ENCODE measurements at places on chromosomes 5 and 9. TPM values are rescaled to one million over a fixed set of nuclear protein-coding genes. Genes with fewer than 3 reads are reported as not detected.
A peak's percentile ranks its signal among the peaks of the same experiment; 100 is the strongest.

DNA sequence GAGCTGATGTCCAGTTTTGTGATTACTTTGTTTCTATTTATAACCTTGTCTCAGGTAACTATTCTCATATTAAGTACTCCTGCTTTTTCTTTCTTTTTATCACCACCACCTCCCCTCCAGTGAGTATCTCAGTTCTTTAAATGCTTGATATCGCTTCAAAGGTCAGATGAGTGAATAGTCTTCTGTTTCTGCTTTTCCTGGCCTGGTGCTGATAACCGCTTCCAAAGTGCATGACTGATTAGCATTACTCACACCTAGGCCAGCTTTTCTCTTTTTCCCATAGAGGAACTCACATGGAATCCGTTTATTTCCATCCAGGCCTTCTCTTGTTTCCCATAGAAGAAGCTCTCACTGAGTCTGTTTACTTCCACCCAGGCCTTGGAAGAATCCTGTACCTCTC is 3.2 kb downstream of the SLC36A1 start:
- no peak for DNase-seq

DNA sequence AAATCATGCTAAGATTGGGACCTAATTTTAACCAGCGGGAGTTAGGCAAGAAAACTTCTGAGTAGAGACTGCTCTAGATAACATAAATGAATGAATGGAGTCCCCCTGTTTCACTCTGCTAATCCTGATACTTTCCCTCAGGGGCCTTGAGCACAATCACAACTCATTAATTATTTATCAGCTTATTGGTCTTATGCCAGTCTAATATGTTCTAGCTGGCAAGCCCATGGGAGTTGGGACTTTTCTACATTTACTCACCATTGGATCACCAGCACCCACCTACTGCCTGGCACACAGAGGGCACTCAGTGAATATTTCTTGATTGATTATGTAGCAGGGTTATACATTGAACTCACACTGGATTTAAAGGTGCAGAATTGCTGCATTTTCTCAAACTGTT is 13.5 kb upstream of the TMED7 start:
- DNase-seq, result no peak

DNA sequence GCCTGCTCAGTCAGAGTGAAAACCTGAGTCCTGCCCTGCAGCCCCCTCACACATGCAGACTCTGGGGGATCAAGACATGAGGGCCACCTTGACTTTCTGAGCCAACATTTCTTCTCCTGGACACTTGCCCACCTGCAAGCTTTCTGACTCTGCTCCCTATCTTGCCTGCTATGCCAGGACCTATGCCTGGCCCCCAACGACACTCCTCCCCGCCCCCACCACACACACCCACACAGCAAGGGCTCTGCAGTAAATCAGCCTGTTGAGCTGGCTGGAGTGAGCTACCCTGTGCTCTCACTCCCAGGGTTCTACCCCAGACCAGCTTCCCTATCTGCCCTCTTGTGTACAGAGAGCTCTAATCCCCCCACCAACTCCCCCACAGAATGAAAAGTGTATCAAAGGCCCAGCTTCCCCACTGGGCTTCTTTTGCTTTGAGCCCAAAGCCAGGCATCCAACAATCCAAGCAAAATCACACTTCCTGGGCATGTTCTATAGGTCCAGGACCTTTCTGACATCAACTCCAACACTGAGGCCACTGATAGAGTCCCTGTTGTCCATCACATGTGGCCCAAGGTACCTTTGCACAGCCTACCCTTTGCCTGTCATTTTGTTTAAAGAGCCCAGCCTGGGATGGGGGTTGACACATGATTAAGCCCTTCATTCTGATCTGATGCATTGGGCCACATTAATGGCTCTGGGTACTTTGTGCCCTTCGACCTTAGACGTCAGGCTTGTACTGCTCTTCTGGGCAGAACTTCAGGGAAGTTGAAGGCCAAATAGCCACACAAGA is 7.2 kb downstream of the PDLIM4 start:
- DNase-seq, result no peak

DNA sequence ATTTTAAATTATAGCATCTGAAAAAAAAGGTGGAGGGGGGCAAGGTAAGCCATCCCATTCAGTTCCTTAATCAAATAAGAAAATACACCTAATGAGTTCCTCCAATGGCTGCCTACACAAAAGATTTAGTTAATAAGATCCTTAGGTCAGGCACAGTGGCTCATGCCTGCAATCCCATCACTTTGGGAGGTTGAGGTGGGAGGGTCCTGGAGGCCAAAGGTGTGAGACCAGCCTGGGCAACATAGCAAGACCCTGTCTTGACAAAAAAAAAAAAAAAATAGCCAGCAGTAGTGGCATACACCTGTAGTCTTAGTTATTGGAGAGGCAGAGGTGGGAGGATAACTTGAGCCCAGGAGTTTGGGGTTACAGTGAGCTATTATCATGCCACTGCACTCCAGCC is 78.4 kb downstream of the ST8SIA4 start:
- no peak for DNase-seq

DNA sequence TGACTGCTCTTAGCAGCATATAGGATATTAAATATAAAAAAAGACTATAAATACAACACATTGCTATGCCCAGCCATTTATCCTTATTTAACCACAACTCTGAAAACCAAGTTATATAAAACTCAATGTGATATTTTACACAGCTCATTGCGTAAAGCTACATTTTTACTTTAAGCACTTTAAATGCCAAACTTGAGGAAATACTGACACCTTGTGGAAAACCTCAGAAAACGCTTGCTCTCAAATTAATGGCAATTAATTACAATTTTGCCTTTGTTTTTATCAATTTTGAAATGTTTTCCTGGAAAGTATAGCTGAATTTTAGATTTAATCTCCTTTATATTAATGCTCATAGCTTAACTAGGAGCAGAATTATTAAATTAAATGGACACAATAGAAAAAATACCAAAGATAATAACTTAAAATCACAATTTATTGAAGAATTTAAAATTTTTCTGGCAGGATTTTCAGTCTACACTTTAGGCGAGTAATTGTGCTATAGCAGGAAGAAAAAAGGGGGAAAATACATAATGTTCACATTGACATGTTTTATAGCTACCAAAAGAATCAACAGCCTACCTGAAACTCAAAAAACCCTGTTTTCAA is 25.2 kb upstream of the PLAC8L1 start:
- DNase-seq, result no peak

GRCh38 chr9:126348911-126349550 is 22.4 kb downstream of the MVB12B start:
- no peak for DNase-seq

DNA sequence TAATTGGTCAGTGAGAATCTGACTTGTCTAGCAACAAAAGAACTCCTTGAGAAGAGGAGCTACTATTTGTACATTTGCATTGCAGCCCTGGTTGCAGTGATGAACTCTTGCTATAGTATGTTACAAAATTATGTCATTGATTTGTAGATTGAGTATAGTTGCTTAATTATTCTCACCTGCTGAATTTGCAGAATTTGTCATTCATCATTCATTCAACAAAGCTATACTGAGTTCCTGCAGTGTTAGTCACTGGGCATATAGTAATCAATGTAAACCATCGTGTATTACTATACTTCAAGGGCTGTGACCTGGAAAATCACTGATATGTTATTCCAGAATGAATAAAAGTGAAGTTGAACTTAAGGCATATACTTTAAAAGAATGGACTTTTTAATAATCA is 50.1 kb downstream of the SLC1A3 start:
- no peak for DNase-seq

GRCh38 chr9:6645355-6646292 is at the start of gene GLDC:
Gene GLDC (minus strand): TSS chr9:6645729. CDS start chr9:6645499, 230 bp downstream.
- peak; percentile 62 for DNase-seq

DNA sequence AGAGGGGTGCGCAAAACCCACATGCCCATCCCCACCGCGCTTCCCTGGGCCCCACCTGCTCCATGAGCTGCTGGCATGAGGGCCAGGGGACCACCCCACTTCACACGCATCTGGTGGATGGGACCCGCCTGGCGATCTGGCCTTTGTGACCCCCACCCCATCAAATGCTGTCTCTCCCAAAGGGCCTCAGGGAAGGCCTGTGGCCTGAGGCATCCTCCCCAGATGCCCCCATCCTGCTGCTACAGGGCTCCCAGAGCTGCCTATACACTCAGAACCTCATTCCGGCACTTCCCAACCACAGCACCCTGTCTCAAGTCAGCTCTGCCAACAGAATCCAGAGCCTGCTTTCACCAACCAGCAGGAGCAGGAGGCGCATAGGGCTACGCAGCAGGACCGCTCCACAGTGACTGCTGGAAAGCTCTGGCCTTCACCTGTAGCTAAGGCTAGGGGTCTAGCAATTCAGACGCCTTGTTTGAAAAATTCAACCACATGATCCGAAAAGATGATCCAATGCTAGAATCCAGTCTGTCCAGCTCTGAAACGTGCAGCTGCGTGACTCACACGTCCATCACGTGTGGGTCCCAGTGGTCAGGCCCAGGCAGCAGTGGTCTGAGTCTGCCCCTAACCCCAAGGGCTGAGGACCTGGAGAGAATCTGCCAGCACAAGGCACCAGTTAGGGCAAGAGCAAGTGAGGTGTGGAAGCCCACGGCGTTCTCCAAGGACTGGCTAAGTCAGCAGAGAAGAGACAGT is 1.4 kb upstream of the SNAPC4 start:
- DNase-seq, result peak; percentile 66

DNA sequence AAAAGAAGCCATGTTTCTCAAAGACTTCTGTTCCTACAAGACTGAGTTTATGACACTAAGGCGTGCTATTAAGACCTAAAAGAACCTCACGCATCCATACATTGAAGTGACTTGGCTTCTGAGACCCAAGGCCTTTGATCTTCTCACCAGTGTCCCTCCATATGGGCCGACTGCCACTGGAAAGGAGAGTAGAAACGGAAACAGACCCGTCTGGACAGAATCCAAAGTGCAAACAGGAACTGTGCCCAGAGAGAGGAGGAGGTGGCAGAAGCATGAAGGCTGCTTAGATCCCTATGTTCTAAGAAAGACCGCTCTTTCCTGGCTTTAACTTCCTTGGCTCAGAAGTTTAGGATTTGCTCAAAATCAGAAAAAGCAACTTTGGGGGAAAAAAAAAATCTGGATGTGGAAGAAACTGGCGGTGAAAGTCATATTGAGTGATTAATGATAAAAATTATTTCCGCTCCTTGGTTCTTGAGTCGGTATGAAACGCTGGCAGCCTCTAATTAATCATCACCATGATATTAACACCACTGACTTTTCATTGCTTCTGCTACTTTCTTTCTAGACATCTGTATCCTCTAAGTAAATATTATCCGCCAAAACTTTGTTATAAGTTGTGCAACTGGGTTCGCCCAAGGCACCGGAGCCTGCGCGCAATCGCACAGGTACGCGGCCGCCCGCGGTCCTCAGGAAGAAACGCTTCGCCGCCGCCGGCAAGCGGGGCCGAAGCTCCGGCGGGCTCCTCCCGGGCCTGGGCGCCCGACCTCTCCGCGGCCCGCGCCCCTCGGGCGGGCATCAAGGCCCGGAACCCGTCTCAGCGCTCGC is 726 bp downstream of the DAP start:
- no peak for DNase-seq

DNA sequence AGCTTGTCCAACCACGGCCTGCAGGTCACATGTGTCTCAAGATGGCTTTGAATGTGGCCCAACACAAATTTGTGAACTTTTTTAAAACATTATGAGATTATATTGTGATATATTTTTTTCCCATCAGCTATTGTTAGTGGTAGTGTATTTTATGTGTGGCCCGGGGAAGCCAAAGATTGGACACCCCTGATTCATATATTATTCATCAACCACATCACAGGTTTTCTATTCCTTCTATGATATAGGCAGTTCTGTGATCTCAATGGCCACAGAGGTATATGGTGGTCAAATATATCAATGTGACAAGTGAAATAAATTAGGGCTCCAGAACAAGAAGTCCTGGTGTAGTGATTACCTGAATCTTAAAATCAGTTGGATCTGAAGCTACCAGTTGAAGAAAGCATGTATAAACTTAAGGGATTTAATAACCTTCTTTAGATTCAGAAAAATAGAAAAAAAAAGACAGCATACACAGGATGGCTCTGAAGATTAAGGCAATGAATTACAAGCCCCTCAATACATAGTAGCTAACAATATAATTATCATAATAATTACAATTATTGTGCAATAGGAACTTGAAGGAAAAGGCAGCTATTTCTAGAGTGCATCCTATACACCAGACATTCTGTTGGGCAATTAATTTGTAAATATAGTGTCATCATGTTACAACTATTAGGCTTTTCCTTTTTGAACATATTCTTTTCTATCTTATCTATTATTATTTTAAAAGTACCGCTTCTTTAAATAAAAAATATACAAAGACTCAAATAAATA is 530.4 kb upstream of the PTPRD start:
- DNase-seq, result no peak

DNA sequence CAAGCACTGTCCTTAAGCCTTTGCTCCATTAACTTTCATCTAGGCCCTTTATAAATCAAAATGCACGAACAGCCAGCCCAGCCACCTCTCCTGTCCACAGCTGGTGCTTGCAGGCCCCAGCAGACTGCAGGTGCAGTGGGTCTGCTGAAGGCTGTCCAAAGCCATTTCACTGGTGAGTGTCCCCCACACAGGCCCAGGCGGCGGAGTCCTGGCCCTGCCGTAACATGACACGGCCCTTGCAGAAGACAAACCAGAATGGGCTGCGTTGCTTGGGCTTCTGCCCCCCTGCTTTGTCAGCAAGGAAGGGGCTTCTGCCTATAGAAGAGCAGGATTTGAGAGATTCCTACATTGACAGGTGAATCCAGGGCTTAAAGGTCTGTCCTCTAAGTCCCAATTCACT is 188.6 kb downstream of the NR3C1 start:
- no peak for DNase-seq

GRCh38 chr9:30758726-30759446 is 1625.6 kb upstream of the ACO1 start:
- peak; percentile 45 for DNase-seq

DNA sequence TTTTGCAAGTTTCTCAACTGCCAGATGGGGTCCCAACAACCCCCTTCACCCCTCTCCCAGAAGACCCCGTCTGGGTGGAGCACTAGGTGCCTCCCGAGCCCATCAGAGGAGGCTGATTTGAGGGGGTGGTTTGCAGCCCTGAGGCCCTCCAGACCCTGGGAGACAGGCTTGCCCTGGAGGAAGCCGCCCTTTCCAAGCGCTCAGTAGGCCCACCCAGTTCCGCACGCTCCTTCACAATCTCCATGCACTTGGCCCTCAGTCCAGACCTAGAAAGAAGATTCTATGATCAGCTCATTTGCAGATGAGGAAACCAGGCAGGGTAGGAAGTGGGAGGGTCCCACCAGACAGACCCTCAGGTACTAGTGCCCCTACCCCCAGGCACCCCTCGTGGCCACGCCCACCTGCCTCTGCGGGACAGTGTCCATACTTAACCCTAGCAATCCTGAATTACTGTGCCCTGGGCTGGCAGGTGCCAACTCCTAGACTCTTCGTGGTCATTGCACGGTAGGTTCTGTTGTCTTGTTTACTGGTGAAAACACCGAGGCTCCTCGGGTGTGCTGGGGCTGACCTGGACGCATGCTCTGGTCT is 22.3 kb downstream of the OR2V1 start:
- DNase-seq, result no peak

GRCh38 chr5:35009657-35010056 is 38.1 kb downstream of the AGXT2 start:
- DNase-seq, result no peak

- DNase-seq, result peak; percentile 67
These were observed 207.9 kb downstream of the C9orf50 start for GRCh38 chr9:129412814-129413536.

Gene SPZ1
- not detected for polyA plus RNA-seq

Gene ADRA1B
- 0.11 TPM for polyA plus RNA-seq

Gene GADD45G
- polyA plus RNA-seq, result 126 TPM

Gene PDE6A
- not detected for polyA plus RNA-seq

Gene VLDLR
- polyA plus RNA-seq, result 7.4 TPM

Gene PCDHA4
- polyA plus RNA-seq, result 0.70 TPM

Gene CD14
- polyA plus RNA-seq, result 17.6 TPM

Gene PLPPR1
- 3.1 TPM for polyA plus RNA-seq
